Stimulated activated CD4-positive, alpha-beta T cell treated with anti-CD3 and anti-CD28 coated beads, TNF-alpha, amount 100 ng/mL, for 1 hour (primary cell): ENCODE measurements at places on chromosomes 5 and 9.

DNA sequence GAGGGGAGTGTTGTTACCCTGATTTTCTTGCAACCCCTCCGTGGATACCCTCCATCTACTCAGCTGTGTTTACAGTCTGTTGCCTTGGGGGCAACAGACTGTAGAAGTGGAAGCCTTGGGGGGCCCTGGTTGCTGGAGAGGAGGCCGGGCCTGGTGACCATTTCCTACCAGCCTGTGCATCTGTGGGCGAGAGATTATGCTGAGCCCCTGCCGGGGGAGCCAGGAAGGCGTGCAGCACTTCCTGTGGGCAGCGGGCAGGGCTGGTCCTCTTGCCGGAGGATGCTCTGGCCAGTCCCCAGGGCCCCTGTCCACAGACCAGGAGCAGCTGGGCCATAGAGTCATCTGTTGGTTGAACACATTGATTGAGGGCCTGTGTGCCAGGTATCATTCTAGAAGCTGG, 11.1 kb downstream of the ERGIC1 start:
- DNase-seq: no peak

DNA sequence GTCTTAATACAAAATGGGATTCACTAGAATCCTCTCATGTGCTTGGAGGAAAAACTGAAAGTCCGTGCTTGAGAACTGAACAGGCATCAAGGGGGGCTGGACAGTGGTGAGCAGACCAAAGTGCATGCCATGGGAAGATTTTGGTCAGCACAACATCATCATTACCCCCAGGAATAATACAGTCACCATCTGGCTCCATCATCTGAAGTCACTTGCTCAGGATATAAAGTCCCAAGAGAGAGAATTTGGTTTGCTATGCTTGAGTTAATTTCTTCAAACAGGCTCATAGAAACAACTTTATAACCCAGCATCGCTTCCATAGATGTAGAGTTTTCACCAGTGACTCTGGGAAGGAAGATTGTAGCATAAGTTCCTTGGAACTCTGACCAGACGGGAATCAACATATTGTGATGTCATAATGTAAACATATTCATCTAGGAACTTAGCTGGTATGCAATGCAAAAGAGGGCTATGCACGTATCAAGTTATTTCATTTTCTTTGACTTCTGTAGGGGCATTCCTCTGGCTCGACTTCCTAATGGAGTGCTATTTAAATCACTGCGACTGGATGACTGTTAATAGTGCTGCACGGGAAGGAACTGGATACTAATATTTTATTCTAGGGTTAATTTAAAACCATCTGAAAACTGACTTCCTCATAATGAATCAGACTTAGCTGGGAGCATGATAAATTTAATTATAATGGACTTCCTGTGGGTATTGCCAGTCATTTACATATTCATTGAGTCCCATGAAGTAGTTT, 145.2 kb downstream of the MTRR start:
- DNase-seq: no peak

DNA sequence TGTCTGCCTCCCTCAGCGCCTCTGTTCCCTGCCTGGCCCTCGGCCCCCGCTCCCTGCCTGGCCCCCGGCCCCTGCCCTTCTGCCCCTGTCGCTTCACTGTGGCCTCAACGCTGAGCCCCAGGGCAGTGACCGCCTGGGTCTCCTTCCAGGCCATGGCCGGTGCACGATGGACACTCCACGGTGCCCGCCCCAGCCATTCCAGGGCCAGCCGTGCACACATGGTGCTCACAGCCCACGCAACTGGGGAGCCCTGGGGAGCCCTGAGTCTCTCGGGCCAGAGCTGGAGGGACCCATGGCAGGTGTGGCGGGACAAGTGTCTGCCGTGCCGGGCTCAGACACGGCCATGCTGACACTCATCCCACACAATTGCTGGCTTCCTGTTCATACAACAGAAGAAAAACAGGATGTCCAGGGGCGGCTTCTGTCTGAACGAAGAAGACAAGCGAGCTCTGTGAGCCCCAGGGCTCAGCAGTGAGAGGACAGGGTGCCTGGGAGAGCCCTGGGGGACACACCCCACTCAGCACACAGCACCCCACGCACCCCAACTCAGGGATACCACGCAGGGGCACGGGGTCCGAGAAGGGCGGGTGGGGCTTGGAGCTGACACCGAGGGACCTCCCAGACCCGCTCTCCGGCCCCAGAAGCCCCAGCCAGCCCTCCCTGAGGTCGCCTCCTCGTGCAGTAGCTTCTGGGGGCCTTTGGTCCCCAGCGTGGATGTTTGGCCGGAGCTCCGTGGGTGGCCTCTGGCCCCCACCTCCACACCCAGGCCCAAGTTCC, 35.7 kb downstream of the EXD3 start:
- no peak for DNase-seq

DNA sequence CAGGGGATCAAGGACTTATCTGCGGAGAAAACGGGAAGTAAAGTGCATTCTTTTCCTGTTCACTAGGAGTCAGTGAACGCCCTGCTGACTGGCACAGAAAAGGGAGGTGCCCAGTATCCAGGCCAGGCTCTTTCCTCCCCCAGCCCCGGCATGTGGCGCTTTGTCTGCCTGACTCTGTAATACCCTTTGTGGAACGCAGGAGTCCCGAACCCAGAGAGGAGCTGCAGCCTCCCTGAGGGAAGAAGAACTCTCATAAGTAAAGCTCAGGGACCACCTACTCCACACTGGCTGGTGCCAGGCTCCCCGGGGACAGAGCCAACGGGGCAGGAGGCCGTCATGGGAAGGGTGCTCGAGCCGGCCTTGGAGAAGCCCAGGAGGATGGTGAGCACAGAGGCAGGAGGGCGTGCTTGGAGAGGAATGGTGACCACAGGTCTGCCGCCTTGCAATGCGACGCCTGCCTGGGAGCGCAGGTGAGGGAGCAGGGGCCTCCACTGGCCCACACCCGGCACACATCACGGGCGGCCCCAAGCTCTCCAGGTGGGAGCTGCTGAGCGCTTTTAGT, 31.5 kb downstream of the VAV2 start:
- no peak for DNase-seq

GRCh38 chr9:134127065-134127580, 8.8 kb upstream of the WDR5 start:
- no peak for DNase-seq

- no peak for DNase-seq
Observed at GRCh38 chr9:121360601-121361374, 9.3 kb downstream of the STOM start.

- DNase-seq: no peak
Observed at GRCh38 chr9:83473488-83473971, 64.7 kb downstream of the FRMD3 start.

GRCh38 chr5:168401226-168401625, 85.0 kb upstream of the RARS1 start:
- no peak for DNase-seq

- DNase-seq: no peak
Observed at GRCh38 chr5:54159153-54159892, 151.1 kb downstream of the ARL15 start.

DNA sequence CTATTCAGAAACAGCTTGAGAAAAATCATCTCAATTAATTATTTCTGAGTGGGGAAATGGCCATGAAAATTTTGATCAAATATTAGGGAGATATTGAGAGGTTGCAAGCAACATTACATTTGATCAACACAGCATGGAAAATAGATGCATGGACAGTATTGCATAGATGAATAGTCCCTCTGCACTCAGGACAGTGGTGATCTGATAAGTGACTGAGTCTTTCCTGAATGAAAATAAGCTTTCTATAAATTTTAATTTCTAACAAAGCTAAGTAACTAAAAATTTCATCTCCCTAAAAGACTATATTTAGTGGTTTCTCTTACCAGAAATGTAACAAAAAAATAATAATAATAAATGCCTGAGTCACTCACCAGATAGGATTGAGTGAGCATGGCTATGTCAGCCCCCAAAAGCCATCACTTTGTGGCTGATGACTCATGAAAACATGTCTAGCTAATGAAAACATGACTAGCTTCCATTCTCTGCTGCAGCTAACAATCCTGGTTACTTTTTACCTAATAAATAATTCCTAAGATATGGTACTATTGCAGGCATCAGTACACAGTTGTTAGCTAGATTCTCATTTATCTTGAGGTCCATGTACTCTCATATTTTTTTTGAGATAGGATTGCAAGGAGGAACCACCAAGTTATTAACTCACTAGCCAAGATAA, 1294.8 kb upstream of the ACO1 start:
- no peak for DNase-seq
